ENCODE measurements at places on chromosomes 7 and 10. TPM values are rescaled to one million over a fixed set of nuclear protein-coding genes. Genes with fewer than 3 reads are reported as not detected.

DNA sequence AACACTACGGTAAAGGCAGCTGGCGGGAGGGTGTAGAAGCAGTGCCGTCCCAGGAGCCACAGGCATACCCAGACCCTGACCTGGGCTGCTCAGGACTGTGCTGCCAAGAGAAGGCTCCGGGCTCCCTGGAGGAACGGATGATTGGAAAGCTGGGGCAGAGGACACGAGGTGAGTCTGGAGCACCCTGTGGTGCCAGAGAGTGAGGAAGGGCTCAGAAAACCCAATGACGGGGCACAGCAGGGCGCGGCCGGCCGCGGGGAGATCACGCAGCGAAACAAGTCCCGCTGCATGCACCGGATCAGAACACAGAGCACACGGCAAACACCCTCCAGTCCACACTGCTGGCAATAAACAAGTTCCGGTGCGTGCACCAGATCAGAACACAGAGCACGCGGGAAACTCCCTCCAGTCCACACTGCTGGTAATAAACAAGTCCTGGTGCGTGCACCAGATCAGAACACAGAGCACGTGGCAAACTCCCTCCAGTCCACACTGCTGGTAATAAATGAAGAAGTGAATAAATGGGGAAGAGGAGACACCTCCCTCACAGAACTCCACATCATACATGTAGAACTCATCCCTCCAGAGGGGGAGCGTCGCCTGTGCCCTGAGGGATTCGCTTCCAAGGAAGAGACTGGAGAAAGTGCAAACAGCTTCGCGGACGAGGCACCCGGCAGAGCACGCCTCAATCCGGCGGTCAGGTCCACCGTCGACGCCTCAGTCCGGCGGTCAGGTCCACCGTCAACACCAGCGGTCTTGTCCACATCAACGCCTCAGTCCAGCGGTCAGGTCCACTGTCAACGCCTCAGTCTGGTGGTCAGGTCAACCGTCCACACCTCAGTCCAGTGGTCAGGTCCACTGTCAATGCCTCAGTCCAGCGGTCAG lies 265.0 kb downstream of the MAD1L1 start:
- H3K4me1 ChIP-seq, result no peaks in the 10 kb centered on the region
- no peaks in the 10 kb centered on the region for H3K27me3 ChIP-seq
- DNase-seq, result peak; percentile 28
- H3K4me3 ChIP-seq, result no peak overlapping the region

ADAMTS14 gene
- total RNA-seq, result 2.9 TPM

DNA sequence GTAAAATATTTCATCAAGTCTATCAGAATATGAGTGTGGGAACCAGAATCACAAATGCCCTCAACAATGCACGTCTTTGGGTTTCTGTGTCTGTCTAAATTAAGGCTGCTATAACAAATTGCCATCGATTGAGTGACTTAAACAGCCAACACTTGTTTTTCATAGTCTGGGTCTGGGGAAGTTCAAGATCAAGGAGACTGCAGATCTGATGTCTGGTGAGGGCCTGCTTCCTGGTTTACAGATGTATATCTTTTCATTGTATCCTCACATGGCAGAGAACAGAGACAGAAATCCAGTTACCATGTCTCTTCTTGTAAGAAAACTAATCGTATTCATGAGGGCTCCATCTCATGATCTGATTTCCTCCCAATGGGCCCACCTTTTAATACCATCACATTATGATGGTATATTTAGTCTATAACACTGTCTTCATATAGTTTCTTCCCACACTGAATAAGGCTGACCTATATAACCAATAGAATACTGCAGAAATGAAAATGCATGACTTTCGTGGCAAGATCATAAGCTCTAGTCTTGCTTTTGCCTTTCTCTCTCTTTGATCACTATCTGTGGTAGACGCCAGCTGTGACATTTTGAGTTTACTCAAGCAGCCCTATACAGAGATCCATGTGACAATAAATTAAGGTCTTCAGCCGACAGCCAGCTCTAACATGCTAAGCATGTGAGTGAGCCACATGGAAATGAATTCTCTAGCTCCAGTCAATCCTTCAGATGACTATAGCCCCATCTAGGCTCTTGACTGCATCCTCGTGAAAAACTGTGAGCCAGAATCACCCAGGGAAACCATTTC lies 51.9 kb downstream of the THSD7A start:
- no peak overlapping the region for H3K4me3 ChIP-seq
- no peaks in the 10 kb centered on the region for H3K4me1 ChIP-seq
- no peak overlapping the region for H3K27ac ChIP-seq
- no peak for DNase-seq
- H3K27me3 ChIP-seq, result no peaks in the 10 kb centered on the region
- H3K36me3 ChIP-seq, result no peaks in the 10 kb centered on the region

GRCh38 chr10:121615435-121615793 lies 17.2 kb upstream of the FGFR2 start:
- no peaks in the 10 kb centered on the region for H3K36me3 ChIP-seq
- H3K27ac ChIP-seq, result no peak overlapping the region
- H3K4me1 ChIP-seq, result no peaks in the 10 kb centered on the region
- H3K27me3 ChIP-seq, result peaks cover 4% of the 10 kb centered on the region
- DNase-seq, result no peak

- no peak overlapping the region for H3K4me3 ChIP-seq
- H3K36me3 ChIP-seq, result no peaks in the 10 kb centered on the region
- H3K4me1 ChIP-seq, result no peaks in the 10 kb centered on the region
- H3K27ac ChIP-seq, result no peak overlapping the region
Observed at GRCh38 chr10:58152673-58153263, 114.9 kb downstream of the IPMK start.

GPC2 gene
- total RNA-seq, result 3.5 TPM
